ENCODE measurements at places on chromosomes 16 and 17.

GRCh38 chr17:48198950-48199541, 91.5 kb downstream of the SNX11 start:
- no peak for DNase-seq

- no peak for DNase-seq
Observed at GRCh38 chr16:67387479-67388079, 5.7 kb downstream of the TPPP3 start.

- peak; percentile 52 for DNase-seq
Observed at GRCh38 chr16:30005341-30006094, 5.3 kb downstream of the DOC2A start.

- no peak for DNase-seq
Observed at GRCh38 chr16:50037662-50038220, 12.7 kb downstream of the CNEP1R1 start.

DNA sequence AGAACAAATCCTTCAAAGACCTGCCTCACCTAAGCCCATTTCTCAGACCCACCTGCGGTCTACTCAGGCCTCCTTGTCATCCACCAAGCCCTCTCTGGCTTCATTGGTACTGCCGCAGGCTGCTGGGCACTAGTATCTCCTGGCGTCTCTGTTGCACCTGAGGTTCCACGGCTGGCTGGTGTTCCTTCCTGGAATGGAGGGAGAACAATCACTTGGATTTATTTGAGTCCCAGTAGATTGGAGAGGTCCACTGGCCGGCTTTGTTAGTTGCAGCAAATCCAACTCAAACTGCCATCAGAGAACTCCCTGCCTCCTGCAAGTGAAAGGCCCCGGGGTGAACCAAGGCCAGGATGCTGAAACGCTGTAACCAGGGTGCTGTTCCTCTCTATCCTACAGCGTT, 15.3 kb downstream of the MIS12 start:
- no peak for DNase-seq

DNA sequence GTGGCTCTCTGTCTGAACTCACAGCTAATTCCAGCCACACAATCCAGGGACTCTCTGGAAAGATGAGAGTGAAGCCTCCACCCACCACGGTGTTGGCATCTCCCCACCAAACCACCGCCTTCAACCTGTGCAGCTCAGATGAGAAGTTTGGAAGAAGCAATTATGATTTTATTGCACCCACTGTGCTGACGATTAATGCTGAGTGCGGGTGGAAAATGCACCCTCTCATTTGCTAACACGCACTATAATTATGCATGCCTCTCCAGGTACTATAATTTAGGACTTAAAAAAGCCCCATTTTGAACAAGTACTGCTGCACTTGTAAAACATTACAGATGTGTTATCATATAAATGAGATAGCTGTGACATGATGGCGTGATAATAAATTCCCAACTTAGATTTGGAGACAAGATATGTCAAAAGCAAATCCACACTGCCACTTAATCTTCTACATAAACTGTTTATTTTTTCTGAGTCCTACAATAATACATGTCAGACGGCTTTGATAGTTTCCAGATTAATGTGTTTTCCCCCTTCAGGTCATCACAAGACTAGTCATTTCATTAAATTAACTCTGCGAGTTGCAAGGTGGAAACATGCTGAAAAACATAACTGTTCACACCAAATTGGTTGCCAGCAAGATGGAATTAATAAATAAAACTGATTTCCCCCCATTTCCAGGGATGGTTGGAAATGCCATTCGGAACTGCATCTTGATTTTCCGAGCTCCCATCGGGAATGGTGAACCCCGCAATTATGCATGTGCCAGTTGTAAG, 466.5 kb upstream of the MAF start:
- no peak for DNase-seq

DNA sequence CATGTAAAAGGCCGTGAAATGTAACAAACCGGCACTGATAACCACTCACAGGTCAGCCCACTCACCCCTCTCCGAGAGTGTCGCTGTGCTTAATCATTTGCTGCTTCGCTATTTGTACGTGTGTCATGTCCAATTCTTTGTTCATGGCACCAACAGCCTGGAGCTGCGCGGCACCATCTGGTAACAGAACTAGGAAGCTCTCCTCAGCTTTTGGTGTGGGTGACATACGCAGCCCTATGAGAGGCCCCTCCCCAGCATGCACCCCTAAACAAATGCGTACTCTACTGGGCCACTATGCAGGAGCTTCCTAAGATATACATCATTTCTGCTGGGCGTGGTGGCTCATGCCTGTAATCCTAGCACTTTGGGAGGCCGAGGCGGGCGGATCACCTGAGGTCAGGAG, 2.3 kb upstream of the PECAM1 start:
- DNase-seq: peak; percentile 38

DNA sequence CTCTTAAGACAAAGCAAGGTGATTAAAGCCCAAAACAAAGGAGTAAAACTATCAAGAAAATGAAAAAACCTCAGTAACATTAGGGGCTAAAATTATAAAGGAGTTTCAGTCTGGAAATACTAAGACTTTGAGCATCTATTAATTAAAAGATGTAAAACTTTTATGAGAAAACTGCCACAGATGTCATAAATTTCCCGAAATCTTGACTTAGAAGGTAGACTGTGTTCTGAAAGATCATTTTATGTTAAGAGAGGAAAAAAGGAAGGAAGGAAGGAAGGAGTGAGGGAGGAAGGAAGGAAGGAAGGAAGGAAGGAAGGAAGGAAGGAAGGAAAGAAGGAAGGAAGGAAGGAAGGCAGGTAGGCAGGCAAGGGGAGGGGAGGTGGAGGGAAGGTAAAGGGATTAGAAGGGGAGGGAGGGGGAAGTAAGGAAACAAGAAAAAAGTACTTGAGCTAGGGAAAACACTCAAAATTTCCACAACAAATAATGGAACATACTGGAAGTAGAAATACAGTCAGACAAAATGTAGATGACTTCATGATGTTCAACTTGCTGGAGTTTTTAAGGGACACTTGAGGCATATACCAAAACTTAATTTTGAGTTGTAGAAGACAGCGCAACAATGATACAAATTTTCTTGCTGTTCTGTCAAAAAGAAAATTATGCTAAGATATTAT, 2.0 kb downstream of the KRTAP4-5 start:
- DNase-seq: no peak

DNA sequence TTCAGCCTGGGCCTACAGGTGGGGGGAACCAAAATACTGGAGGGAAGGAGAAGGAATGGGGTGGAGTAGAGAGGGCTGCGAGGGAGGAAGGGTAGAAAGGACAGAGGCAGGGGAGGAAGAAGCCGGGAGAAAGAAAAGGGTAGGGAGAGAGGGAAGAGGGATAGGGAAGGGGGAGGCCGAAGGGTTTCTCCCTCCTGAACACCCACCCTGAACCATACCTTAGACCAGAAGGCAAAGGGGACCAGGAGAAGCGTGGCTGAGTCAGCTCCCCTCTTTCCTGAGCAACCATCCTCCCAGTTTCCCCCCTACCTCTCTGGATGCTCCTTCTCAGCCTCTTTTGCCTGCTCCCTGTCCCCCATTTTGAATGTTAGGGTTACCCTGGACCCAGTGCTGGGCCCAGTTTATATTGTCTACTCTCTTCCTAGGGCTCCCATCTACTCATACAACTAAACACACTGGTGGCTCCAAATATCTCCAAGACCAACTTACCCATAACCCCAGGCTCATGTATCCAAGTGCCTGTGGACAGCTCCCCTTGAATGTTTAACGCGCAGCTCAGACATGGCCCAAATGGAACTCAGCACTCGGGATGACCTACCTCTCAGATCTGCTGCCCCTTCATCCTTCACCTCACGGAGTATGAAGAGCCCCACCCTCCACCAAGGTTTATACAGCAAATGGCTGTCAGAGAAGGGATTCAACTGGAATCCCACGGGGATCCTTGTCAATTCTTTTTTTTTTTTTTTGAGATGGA, 7.8 kb downstream of the TSPOAP1 start:
- DNase-seq: no peak

- DNase-seq: no peak
Observed at GRCh38 chr16:85221771-85222154, 109.5 kb upstream of the CIBAR2 start.

DNA sequence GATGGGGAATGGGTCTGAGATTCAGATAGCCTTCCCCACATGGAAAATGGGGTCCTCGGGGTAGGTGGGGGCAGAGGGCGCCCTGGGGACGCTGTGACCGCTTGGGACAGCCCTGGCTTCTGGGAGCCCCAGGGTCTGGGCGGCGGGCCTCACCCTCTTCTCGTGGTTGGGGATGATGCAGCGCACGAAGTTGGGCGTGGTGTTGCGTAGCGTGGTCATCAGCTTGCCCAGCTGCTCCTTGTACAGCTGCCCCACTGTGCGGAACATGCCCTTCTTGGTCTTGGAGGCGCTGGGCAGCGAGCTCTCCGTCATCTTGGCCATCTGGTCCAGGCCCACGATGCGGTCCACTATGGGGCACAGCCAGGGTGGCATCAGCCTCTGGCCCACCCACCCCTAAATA, 99.9 kb downstream of the NDE1 start:
- no peak for DNase-seq

DNA sequence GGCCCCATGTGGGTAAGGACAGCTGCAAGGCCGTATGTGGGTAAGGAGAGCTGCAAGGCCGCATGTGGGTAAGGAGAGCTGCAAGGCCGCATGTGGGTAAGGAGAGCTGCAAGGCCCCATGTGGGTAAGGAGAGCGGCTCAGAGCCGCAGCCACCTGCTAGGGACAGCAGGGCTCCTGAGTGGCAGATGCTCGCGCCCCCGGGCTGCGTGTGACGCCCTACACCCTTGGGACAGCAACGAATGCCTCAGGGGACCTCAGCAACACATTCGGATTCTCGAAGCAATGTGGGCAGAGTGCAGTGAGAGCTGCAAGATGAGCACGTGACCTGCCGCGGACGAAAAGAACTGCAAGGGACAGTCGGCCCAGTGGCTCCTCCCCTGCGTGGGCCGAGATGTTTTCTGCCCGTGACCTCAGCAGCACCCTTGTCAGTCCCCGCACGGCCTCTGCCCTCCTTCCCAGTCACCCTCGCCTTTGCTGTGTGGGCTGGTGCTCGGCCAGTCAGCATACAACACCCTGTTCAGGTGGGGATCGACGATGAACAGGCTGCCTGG, 9.6 kb upstream of the SLC38A8 start:
- DNase-seq: no peak

GRCh38 chr17:44010966-44011647, 3.7 kb downstream of the TMEM101 start:
- no peak for DNase-seq

DNA sequence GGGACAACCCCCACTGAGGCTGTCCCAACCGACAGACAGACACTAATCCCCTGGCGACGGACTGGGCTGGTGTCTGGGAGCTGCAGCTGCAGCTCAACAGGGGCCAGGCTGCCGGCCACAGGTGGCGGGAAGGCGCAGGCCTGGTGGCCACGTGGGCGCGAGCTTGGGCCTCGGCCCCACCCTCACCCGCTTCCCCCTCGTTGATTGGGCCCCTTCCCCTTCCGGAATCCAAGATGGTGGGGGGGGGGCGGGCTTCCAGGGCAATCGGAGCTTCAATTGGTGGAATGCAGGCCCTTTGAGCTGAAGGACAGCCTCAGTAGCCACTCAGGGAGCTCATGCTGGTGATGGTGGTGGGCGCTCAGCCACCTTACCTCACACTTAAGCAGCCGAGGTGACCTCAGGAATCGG, 8.7 kb upstream of the TBX4 start:
- no peak for DNase-seq

- no peak for DNase-seq
Observed at GRCh38 chr17:60526726-60527125, 684 bp upstream of the APPBP2 start.

- no peak for DNase-seq
Observed at GRCh38 chr16:503150-504071, 24.1 kb upstream of the CAPN15 start.

- DNase-seq: no peak
Observed at GRCh38 chr17:46950342-46950996, 27.5 kb downstream of the GOSR2 start.

GRCh38 chr17:2157081-2157480, 102.2 kb downstream of the HIC1 start:
- DNase-seq: no peak

DNA sequence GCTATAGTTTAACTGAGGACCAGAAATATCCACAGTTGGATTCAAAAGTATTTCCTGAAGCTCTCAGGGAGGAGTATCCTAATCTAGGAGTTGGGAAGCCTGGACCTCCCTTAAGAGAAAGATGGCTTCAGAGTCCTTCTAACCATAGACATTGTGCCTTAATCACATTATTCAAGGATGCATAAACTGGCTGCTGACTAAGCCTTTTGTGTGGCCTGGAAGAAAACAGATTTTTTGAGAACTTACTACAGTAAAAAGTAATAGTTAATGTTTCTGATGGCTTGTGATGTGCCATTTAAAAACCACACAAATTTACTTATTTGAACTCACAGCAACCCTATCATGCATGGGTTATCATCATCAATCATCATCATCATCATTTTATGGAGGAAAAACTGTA, 126.2 kb upstream of the RPL38 start:
- no peak for DNase-seq

DNA sequence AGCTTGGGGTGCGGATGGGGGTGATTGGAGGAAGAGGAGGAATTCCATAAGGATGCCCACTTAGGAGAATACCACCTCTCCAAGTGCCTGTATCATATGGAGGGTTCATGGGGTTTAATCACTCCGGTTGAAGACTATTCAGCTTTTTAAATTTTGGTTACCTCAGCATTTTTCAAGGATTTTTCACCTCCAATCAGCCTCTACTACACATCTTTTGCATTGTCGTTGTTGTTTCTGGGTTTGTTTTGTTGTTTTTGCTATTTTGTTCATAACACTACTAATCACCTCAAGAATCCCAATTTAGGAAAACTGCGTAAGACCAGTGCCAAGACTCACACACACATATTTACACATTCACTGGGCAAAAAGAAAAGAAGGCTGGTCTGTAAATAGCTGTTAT, 619.5 kb upstream of the CDH5 start:
- DNase-seq: no peak

- no peak for DNase-seq
Observed at GRCh38 chr17:50608700-50609379, 25.8 kb upstream of the ABCC3 start.

GRCh38 chr17:17808706-17809432, 27.9 kb downstream of the SREBF1 start:
- DNase-seq: no peak

DNA sequence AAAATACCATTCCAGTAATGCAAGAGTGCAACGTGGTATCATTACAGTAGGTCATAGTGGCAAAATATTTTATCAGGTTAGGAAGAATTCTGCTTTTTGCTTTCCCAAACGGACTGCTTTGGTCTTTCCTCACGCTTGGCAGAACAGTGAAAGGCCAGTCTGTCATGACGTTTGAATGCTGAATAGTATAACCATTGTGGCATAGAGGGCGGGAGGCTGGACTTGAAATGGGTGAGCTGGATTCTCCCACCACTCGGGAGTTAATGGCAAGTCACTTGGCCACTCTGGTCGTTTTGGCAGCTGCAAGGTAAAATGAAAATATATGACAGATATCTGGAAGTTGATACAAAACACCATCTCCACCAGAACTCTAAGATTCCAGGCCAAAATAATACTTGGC, 391.2 kb downstream of the MAF start:
- DNase-seq: no peak

- no peak for DNase-seq
Observed at GRCh38 chr16:1743376-1744337, 27.7 kb downstream of the NME3 start.

- no peak for DNase-seq
Observed at GRCh38 chr16:58077796-58078195, 51.4 kb downstream of the CFAP20 start.

GRCh38 chr16:27340654-27341053, 26.9 kb downstream of the IL4R start:
- DNase-seq: no peak

GRCh38 chr16:55436587-55436986, 42.4 kb upstream of the MMP2 start:
- no peak for DNase-seq
